ENCODE measurements at places on chromosomes 16 and 17.

DNA sequence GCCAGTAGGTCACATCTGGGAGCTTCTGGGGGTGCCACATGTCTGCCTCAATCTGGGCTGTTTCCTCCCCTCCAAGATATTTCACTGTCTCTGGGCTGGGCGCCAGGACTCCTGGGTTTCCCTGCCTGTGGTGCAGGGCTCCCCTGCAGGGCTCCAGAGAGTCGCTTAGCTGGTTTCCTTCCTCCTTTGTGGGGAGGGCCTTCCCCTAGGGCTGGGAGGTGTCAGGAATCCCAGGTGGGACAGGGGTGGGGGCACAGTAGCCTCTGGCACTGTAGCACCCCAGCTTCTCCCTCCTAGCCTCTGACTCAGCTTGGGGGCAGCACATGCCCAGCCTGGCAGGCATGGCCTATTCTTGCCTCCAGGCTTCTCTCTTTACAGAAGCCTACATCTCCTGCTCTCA lies 2.6 kb downstream of the RARA start:
- peak; percentile 88 for DNase-seq

DNA sequence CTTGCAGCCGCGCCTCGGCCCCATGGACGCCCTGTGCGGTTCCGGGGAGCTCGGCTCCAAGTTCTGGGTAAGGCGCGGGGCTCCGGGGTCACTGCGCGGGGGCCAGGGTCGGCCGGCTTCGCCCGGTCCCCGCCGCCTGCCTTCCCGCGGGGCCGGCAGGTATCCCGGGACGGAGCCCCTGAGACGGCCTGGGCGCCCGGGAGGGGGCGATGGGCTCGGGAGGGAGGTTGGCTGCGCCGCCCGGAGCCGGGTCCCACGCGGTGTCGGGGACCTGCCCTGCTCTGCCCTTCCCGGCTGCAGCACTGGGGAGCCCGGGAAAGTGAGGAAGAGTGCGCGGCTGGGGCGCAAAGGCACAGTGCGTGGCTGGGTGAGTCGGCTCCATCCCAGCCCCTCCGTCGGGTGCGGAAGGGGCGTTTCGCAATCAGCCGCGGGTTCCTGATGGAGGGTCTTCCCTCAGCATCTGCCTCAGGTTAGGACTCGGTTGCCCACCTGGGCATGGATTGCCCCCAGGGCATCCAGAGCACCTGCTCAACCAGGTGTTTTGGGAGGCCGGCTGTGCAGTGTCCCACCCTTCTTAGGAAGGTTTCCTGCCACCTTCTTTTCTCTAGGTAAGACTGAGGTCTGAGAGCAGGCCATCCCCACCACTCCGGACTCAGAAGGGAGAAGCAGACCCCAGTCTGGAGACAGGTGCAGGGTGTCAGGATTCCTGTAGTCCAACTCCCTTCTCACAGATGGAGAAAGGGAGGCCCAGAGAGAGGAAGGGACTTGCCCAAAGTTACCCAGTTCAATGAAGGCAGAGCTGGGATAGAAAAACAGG lies 442 bp downstream of the ABCC3 start:
- DNase-seq, result no peak

- no peak for DNase-seq
Measured at GRCh38 chr17:28413804-28414203, 7.8 kb upstream of the SLC46A1 start.

GRCh38 chr16:88300463-88300835 lies 82.3 kb upstream of the ZNF469 start:
- peak; percentile 4 for DNase-seq

DNA sequence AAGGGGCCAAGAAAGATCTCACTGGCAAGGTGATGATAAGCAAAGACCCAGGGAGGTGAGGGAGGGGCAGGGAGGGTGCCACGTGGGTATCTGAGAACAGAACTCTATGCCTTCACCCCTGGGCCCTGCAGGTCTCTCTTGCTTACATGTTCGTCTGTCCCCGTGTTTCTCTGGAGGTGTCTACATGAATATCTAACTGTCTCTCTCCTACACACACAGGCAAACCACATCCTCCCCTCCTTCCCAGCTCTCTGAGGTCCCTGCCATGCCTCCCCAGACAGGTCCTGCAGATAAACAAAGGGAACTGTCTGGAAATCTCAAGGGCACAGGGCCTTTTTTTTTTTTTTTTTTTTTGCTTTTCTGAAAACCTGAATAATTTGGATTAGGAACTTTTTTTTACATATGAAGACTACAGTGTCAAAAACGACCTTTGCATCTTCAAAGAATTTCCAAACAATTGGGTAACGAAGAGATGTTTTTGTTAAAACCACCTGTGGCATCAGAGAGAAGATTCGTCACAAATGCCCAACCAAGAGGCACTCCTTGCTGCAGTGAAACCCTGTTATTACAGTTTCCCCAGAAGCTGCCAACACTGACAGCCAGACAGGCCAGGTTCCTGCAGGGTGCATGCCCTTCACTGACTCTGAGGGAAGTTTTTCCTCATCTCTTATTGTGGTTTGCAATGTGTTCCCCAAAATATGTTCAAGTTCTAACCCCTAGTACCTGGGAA lies 17.8 kb downstream of the PLLP start:
- no peak for DNase-seq

DNA sequence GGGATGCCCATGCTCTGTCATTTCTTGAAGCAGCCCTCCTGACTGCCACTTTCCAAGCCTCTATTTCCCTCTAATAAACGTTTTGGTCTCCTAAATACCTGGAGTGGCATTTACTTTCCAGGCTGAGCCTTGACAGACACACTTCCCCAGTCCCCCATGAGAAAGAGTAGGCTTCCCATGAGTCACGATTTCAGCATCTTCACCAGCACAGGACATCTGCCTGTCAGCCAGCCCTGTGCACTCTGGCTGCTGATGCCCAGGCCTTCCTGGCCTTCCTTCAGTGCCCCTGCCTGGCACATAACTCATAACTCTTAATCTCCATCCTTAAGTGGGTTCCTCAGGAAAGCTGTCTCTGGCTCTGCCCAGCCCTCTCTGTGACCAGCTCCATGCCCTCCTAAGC lies 30.8 kb upstream of the GAS7 start:
- no peak for DNase-seq

- no peak for DNase-seq
Measured at GRCh38 chr16:28543072-28543471, 4.3 kb upstream of the NUPR1 start.

DNA sequence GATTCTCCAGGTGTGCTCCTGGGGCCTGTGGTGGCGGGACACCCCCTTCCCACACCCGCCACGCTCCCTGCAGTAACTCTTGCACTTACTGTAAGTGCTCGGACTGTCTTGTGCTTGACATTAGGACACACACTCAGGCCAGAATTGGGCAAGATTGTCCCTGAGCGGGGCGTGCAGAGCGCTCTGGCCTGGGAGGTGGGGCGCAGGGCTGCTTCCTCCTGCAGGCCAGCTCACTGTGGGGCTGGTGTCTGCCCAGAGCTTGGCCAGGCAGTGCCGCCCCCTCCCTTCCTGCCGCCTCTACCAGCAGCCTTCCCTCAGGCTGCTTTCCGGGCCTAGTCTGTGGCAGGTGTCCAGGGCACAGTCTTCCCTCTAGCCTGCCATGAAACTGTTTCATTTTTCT lies 6.1 kb upstream of the ATP6V0C start:
- DNase-seq, result peak; percentile 86

DNA sequence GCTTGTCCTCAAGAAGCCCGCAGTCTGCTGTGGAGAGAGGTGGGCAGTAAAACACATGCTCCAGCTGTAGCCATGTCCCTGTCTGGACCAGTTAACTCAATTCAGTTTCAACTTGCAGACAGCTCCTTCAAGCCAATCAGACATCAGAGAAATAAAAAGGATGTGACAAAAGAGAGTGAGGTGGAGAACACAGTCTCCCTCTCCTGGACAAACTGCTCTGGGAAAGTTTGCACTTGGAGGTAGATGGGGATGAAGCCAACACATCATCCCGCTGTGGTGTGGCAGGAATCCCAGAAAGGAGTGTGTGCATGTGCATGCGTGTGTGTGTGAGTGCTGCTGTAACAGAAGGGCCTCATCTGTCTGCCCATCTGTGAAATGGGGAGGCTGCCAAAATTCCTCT lies 358.6 kb upstream of the ASIC2 start:
- DNase-seq, result no peak

DNA sequence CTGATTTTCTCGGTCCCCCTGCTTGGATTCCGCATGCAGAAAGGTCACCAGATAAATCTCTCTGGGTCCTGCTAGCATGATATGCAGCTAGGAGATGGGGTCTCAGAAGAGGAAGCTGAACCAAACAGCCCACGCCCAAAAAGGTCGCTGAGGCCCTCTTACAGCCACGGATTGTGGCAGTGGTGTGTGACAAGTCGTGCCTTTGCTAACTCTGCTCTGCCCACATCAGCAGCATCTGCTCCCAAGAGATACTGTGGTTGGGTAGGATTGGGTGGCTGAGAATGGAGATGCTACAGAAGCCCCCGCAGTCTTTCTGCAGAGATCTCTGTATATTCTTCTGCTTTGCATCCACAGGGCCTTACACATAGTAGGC lies 15.2 kb upstream of the SKAP1 start:
- no peak for DNase-seq

DNA sequence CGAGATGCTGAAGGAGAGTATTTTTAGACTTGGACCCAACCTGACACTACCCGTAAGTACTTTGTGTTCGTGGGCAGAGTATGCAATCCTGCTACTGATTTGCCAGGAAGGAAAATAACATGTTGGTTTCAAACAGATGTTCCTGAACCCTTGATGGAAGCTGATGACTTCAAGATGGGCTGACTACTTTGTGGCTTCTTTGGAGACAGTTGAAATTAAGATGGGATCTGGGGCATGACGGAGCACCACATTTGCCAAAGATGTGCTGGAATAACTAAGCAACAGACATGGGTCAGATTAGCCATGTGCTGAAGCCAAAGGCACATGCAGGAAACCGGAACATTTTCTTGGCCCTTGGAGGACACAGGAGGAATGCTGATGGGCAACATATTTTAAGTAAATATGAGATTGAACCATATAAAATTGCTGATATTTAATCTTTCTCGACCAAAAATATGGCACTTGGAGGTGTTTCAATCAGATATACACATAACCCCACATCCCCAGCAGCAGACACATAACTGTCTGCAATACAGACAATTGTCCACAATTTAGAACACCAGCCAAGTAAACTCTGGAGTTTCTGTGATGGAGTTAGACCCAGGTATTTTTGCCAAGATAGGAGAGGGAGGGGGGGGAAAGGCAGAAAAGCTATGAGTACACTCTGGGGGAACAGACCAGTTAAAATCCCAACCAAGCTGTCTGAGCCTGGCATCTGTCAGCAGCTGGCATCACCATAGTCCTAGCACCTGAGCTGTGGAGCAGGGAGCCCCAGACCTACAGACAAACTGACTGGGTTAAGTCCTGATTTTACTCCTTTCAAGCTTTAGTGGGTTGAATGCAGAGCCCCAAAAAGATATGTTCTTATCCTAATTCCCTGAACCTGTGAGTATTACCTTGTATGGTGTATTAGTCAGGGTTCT lies 329.4 kb upstream of the CDH5 start:
- no peak for DNase-seq

GRCh38 chr16:57972306-57972705 lies 1.4 kb upstream of the CNGB1 start:
- DNase-seq, result no peak

- DNase-seq, result peak; percentile 62
Measured at GRCh38 chr16:78796221-78796866, 696.9 kb downstream of the WWOX start.

DNA sequence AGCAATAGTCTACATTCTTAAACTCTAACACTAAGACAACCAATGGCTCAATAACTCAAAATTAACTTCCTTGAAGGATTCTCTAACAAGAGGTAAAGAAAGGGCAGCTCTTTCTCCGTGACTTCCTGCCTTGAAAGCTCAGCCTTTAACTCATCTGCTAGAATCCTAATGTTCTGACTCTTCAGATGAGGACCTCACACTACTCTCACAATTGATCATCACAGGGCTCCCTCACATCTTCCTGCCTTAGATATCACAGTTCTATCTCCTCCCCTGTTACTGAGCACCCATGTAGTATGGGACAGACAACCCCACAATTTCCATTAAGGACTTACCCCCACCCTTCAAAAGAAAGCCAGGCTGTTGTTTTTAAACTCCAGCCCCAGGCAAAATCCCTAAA lies 33.5 kb downstream of the SMURF2 start:
- no peak for DNase-seq

DNA sequence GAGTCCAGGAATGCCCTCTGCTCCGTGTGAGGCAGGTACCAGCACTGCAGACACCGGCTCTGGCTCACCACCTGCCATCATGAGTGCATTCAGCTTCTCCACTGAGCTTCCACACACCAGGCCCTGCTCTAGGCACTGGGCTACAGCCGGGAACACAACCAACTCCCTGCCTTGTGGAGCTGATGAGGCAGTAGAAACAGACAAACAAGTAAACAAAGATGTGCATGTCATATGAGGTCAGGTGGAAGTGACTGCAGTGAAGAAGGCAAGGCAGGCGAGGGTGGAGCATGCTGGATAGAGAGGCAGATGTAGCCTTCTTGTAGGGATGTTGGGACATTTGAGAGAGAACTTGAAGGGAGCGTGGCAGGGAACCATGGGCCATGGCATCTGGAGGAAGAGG lies 5.0 kb downstream of the NLRC5 start:
- DNase-seq, result no peak

- no peak for DNase-seq
Measured at GRCh38 chr16:12208341-12209035, 232.0 kb downstream of the SNX29 start.

DNA sequence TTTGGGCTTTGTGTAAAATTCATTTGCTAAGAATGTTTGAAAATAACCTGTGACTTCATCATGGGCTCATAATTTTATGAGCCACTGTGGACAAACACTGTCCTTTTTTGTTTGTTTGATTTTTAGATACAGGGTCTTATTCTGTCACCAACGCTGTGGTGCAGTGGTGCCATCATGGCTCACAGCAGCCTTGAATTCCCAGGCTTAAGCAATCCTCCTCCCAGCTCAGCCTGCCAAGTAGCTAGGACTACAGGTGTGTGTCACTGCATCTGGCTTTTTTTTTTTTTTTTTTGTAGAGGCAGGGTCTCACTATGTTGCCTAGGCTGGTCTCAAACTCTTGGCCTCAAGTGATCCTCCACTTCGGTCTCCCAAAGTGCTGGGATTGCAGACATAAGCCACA lies 8.3 kb downstream of the TEX2 start:
- DNase-seq, result no peak

DNA sequence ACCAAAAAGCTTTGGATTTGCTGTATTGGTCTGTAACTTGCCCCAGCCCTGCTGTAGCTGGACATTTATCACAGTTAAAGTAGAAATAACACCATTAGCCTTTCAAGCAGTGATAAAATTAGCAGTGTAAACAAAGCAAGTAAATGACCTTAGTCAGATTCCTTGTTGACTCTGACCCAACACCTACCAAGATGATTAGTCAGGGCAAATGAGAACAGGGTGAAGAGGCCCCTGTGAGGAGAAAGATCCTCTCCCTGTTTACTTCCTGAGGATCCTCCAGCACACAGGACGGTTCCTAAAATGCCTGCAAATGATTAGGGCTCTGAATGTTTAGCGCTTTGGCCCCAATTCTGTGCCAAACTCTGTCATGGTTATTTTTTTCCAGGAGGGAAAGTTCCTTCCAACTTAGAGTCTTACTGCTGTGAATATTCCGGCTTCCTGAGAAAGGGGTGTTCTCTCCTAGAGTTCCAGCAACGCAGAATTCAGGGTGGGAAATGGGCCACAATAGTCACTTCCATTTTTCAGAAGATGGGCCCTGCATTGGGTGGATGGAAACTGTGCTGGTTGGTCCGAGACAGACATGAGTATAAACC lies 259.0 kb upstream of the MYOCD start:
- no peak for DNase-seq

- no peak for DNase-seq
Measured at GRCh38 chr17:16943032-16943352, 28.9 kb downstream of the TNFRSF13B start.

- DNase-seq, result no peak
Measured at GRCh38 chr16:21274172-21274726, 3.8 kb downstream of the CRYM start.

GRCh38 chr17:9648521-9649110 lies 3.3 kb downstream of the USP43 start:
- DNase-seq, result no peak
